ENCODE measurements at places on chromosomes 5 and 9. TPM values are rescaled to one million over a fixed set of nuclear protein-coding genes. Genes with fewer than 3 reads are reported as not detected.

- no peak for DNase-seq
These were observed 19.0 kb downstream of the HMGCS1 start for GRCh38 chr5:43294226-43294625.

- no peak for DNase-seq
These were observed 627.7 kb upstream of the KLF4 start for GRCh38 chr9:108117306-108117705.

DNA sequence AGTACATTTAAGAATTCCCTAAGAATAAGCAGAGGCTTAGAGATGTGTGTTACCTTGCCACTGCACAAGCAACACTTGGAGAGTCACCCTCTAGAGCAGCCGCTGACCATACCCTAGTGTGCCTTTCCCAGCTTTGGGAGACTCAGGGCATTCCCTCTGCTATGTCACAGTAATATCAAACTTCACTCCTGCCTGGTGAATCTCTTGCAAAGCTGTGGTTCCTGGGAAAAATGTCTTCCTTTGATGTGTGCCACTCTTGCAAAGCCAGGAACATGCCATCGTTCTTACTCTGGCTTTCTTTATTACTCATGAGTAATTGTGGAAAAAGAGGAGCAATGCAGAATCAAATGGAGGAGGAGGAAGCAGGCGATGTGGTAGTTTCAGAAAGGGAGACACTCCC lies 173.2 kb downstream of the CCDC192 start:
- DNase-seq: no peak

- no peak for DNase-seq
These were observed 41.4 kb upstream of the SHB start for GRCh38 chr9:38110476-38110875.

DNA sequence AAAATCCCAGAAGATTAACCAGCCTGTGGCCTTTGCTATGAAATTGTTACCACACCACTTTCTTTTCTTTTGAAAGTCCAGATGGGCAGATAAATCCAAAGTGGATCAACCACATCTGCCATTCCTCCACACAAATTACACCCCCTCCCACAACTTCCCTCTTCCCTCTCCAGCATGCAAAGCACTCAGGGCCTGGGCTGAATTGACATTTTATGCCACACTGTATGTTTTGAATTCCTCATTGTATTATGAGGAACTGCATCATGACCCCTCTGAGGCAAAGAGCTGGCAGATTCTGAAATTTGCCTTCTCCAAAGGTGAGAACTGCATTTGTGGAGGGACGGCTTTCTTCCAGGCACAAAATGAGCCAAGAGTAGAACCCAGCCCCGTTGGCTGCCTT lies 589.2 kb upstream of the KLF4 start:
- DNase-seq: no peak

DNA sequence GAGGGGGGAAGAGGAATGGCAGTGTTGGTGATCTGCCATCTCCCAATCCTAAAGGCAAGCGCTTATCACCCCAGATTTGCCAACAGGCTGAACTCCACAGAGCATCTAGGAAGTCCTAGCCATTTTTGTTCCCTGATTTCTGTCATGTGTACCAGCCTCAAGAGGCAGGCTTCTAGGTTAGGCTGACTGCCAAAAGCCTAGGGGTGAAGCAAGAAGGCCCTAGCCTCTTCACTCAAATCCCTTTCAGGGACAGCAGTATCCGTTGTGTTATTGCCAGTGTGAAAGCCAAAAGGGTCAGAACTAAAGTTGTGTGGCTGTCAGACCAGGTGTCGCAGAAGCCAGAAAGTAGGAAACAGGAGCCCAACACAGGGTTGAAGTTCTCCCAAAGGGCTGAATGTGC lies 14.7 kb downstream of the IGIP start:
- no peak for DNase-seq

- peak; percentile 3 for DNase-seq
These were observed 359.1 kb downstream of the ARHGEF28 start for GRCh38 chr5:73985145-73985544.

DNA sequence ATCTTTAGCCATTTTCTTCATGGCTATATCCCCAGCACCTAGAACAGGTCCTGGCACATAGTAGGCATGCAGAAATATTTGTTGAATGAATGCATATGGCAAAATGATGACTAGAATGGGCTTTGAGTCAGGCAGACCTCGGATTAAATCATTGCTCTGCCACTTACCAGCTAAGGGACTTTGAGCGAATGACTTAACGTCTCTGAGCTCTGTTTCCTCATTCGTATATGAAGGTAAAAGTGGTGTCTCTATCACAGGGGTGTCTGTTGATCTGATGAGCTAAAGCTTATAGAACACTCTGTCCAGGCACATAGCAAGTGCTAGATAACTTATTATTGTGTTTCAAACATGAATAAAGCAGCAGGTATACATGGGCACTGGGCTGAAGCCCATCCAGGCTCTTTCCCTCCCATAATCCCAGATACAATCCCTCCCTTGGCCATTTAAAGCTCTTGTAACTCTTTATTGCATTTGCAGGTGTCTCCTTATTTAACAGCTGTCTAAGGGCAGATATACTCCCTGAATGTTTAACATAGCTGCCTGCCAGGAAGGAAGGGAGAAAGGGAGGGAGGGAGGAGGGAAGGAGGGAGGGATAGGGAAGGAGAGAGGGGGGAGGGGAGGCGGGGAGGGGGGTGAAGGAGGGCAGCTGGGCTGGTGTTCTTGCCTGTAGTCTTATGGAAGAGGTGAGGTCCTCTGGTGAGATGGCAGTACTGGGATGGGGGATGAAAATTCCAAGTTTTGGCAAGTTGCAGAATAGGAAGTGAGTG lies 23.2 kb upstream of the STXBP1 start:
- DNase-seq: no peak

The PCDHGA11 gene
- total RNA-seq: 2.6 TPM

The STKLD1 gene
- total RNA-seq: 1.3 TPM

- no peak for DNase-seq
These were observed 68.5 kb downstream of the DROSHA start for GRCh38 chr5:31463351-31463750.

GRCh38 chr5:130333089-130333488 lies 428.8 kb downstream of the CHSY3 start:
- no peak for DNase-seq

DNA sequence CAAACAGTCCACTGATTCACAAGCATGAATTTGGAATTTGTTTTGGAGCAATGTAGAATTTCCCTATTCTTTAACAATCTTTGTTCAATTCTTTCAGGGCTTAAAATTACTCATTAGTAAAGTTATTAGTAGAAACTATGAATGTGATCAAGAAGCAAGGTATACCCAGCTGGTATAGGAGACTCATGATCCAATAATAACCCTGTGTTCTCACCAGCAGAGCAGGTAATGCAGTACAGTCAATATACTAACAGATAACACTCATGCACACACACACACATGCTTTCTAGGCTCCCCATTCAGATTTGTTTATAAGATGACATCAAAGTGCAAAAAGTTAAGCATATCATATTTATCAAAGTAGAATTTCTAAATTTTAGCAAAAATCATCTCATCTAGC lies 445.2 kb downstream of the ELAVL2 start:
- no peak for DNase-seq

GRCh38 chr5:116858705-116859333 lies 284.2 kb upstream of the SEMA6A start:
- no peak for DNase-seq

DNA sequence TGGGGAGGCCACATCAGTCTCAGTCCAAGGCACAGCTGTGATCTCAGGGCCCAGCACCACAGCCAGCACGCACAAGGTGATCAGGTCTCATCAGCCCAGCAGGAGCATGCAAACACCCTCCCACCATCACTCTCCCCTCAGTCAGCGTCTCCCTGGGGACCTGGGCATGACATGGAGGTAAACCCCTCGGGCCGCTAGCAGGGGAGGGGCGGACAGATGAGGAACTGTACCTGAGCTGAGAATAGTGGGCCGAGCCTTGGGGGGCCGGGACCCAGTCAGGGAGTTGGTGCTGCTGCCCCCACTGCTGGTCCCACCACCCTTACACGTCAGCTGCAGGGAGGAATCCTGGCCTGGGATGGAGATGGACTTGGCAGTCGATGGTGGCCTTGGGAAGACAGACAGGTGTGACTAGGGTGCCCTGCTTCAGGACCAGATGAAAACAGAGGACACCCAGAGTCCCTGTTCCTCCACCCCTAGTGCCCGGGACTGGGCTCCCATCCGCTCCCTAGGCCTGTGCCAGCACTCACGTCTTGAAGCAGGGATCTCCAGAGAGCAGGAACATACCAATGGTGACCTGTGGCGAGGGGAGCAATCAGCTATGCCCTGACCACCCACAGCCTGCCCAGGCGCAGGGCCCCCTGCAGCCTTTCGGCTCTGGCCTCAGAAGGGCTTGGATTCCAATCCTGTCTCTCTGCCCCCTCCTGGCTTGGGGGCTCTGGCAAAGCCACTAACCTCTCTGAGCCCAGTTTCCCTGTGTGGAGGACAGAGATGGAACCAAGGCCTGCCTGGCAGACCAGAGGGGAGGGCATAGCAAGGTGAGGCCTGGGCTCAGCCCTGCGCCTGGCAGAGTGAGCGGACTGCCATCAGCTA lies 10.4 kb upstream of the DPM2 start:
- DNase-seq: no peak

DNA sequence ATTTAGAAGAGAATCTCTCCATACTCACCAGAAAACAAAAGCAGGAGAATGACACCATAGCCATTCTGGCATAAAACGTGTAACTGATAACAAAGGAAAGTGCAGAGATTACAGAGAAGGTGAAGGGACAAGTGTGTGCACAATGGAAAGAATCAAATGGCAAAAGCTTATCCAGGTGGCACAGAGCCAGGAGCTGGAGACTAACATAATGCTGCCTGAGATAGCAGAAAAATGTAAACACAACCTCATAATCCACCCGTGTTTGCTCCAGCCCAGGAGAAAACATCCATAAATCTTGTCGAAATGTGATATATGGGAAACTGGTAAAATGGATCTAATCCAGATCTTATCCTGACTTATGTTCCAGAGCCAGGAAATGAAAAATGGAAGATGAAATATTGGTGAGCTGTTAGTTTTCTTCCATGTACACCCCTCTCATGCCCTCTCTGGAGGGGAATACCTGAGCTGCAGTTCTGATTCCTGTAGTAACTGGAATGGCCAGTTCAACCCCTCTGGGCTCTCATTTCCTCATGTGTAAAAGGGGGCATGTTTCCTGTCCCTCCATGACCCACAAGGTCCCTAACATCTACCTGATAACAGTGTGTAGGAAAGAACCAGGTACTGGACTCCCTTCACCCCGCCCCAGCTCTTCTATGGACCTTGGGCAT lies 212.3 kb upstream of the DAPK1 start:
- DNase-seq: no peak

The PCDHA5 gene
- total RNA-seq: 0.10 TPM

GRCh38 chr5:132289097-132289496 lies 5.1 kb upstream of the SLC22A4 start:
- DNase-seq: no peak

The PHAX gene
- 30.8 TPM for total RNA-seq

DNA sequence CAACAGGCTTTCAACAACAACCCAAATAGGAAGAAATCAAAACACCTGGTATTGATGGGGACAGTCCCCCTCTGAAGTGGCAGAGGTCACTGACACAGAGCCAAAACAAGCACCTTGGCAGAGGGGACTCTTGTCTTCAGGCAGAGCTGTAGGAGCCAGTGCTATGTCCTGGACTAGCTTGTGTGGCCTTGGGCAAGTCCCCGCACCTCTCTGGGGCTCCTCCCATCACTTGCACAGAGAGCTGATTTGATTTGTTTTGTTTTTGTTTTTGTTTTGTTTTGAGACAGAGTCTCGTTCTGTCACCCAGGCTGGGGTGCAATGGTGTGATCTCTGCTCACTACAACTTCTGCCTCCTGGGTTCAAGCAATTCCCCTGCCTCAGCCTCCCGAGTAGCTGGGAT lies 100.8 kb downstream of the C9orf50 start:
- DNase-seq: no peak

The MLANA gene
- not detected for total RNA-seq

DNA sequence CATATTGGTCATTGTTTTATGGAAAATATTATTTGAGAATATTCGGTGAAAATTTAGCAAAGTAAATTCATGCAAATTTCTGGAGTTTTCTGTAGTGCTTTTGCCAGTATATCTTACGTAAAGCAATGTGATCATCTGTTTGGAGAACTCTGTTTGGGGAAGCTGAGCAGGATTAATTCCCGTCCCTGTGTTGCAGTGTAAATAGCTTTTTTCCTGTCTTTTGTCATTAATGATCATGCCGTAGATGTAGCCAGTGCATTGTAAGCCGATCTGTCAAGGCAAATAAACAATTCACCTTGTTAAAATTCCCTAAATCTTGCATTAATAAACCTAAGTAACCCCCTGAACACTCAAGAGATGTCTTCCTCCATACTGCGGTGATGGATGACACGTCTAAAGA lies 39.2 kb downstream of the PPIC start:
- DNase-seq: no peak

The IL33 gene
- 25.1 TPM for total RNA-seq

DNA sequence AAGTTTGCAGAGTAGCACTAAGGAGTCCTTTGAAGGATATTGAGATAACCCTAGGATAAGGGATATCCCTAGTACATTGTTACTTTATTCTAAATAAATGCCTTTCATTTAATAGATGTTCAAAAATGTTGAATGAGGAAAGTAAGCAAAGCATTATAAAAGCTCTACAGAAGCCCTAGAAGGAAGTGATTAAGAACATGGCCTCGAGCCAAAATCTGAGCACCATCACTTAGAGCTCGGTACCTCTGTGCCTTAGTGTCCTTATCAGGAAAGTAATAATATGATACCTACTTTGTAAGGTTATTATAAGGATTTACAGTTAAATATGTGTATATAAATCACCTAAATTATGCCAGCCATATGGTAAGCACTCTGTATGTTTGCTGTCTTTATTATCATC lies 242.6 kb downstream of the KIAA0825 start:
- DNase-seq: no peak

The ZCCHC7 gene
- total RNA-seq: 19.7 TPM

DNA sequence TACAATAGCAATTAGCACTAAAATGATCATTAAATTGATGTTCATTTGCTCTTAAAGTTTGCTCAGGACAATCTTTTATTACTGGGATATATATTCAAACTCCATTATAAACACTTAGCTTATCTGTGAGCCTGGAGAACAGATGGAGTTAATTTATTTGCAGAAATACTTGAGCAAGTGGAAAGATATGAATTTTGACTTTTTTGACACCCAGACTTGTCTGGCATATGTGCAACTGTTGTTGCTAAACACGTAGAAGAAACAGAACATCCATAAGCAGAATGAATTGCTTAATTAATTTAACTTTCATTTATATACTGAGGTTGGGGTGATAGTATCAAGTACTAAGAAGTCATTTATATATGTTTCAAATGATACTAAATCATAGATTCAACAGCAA lies 820.7 kb upstream of the TYRP1 start:
- DNase-seq: no peak

The FOXD4L5 gene
- total RNA-seq: not detected

GRCh38 chr9:136311051-136312008 lies 7.4 kb upstream of the CCDC187 start:
- DNase-seq: peak; percentile 66

GRCh38 chr9:126599047-126599650 lies 14.6 kb upstream of the LMX1B start:
- no peak for DNase-seq
